SJSA1 (cell line): ENCODE measurements at places on chromosomes 1 and 21.

DNA sequence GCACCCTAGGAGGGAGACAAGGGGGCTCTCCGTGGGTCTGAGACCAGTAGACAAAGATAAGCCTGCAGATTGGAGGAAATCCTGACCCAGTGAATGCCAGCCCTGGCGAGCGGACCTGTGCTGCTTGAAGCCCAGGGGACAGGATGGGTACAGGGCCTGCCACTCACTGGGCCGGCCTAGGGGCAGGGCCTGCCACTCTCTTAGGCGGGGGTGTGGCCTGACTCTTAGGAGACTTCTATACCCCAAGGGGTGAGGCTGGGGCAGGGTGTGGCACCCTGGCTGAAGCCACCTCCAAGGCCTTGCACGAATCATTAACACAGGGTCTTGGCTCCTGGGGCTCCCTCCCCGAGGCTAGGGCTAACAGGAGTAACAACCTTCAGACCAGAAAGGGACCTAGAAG, 30.7 kb downstream of the TRIM62 start:
- DNase-seq, result no peak

DNA sequence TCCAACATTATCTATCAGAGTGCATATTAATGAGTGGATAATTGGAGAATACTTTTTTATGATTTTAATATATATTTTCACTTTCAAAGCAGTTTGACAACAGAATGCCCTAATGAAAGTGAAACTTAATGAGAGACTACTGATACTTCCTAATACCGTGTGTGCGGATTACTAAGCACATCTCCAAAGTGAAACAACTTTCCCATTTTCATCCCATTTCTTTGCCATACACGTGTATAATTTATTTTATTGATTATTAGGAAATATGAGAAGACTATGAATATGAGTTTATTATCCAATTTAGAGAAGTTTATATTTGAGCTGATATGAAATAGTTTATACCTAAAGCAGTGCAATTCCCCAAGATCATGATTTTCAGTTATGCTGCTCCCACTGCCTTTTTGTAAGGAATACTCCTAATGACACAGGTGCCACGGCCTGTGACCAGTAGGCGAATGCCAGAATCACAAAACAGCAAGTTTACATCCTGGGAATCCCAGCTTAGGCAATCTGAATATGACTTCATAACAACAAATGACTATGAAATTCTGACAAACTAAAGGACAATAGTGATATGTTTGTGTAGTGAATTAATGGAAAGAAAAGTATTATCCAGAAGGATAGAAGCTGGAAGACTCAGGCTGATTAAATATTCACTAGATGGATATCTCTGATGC, 202.9 kb downstream of the NCAM2 start:
- peak; percentile 51 for DNase-seq

DNA sequence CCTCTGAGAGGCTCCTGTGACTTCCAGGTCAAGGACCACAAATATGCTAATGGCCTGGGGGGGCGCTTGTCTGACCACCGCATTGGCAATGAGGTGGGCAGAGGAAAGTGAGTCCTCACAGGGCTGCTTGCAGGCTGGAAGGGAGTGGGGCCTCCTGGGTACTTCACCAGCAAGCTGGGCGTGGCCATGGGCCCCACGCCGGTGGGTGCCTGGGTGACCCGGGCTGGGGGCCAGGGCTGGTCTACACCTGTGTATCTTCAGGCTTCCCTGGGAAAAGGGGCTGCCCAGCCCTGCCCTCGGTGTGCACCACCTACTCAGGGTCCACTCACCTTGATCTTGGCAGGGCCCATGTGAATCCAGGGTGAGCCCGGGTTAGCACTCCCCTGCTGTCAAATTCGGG, 167.4 kb downstream of the PRDM16 start:
- no peak for DNase-seq

DNA sequence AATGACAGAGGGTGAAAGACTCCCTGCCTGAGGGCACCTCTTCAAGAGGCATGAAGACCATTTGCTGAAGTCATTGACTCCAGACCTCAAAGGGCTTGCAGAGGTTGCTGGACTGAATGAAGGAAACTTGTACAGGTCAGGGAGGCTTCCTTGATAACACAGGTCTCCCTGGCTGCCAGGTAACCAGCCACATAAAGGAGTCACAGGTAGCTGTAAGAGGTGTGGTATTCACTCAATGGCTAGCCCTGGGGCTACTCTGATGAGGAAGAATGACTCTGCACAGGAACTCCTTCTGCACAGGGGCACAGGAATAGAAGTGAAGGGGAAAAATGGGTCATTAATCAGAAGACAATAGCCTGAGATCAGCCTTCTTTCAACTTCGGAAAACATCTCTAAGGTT, 187.5 kb downstream of the LMX1A start:
- no peak for DNase-seq

- DNase-seq, result no peak
Observed at GRCh38 chr21:14771593-14771992, 225.5 kb upstream of the SAMSN1 start.

GRCh38 chr1:97451046-97451826, 469.6 kb downstream of the DPYD start:
- no peak for DNase-seq

DNA sequence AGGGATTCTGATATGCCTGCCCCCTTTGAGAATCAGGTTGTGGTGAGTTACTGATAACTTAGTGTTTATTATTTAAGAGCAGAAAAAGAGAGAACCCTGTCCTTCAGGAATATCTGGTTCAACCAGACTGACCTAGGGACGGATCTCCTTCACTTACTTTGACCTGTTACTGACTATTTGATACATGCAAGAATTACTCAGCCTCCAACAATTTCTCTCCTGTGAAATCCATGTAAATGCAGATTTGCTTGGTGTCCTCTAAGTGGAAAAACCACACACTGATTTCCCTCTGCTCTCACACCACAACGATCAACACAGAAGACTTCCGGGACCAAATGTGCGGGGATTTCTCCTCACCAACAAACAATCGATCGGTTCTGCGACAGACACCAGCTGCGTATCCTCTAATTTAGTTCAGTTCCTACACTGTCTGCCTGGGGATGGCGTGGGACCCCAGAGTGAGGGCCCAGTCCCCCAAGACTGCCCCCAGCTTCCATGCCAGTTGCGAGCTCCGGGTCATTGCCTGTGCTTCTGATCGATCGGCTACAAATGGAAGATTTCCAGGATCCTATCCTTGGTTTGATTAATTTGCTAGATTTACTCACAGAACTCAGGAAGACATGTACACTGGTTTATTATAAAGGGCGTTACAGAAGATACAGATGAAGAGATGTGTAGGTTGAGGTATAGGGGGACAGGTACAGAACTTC, 51.7 kb downstream of the BACE2 start:
- no peak for DNase-seq

DNA sequence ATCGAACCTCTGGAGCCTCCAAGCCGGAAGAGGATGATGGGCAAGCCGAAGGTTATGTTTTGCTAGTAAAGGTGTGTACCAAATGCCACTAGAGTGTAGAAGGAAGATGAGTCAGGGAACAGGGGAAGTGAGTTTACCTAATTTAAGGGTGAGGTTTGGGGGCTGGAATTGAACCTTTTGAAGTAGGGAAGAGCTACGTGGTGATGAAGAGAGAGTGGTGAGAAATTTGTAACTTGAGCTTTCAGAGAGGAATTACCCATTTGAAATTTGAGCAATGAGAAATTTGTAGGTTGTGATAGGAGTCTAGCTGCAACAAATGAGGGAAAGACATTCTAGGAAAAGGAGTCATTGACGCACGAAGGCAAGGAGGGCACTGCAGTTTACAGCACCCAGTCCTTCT, 70.0 kb upstream of the TENT5C start:
- DNase-seq, result no peak

DNA sequence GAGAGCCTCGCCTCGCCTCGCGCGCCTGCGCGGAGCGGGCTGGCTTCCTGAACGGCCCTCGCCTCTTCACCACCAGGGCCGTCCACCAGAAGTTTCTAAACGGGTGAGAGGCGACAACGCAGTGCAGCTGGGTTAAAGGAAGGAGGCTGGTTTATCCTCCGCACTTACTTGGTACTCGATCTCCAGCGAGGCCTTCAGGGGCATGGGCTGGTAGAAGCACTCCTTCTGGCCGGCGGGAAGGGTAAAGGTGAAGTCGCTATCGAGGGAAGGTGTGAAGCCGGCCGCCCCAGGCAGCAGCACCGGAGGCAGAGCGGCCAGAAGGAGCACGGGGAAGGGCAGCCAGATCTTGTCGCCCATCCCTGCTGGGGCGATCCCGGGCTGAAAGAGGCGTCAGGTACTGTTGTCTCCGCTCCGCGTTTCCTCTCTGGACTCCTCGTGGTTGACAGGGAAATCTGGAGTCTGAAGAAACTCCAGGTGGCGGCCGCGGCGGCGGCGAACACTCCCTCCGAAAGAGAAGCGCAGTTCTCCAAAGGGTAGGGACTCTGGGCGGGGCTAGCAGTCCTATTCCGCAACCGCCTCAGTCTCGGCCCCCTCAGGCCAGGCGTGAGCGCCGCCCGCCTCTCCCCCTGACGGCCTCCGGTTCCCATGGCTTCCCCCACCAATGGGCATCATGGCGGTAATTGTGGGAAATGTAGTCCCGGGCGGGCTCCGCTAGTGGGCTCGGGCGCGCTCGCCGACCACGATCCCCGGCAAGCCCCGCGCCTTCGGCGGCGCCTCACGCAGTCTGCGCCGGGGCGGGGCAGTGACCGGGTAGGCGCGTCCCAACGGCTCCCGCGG, at the start of gene TMED5:
Gene TMED5, minus strand, starts transcription at position 528 of the 837 bp plus-strand sequence. Its CDS starts 171 bp downstream, at position 357.
- peak; percentile 99 for DNase-seq

DNA sequence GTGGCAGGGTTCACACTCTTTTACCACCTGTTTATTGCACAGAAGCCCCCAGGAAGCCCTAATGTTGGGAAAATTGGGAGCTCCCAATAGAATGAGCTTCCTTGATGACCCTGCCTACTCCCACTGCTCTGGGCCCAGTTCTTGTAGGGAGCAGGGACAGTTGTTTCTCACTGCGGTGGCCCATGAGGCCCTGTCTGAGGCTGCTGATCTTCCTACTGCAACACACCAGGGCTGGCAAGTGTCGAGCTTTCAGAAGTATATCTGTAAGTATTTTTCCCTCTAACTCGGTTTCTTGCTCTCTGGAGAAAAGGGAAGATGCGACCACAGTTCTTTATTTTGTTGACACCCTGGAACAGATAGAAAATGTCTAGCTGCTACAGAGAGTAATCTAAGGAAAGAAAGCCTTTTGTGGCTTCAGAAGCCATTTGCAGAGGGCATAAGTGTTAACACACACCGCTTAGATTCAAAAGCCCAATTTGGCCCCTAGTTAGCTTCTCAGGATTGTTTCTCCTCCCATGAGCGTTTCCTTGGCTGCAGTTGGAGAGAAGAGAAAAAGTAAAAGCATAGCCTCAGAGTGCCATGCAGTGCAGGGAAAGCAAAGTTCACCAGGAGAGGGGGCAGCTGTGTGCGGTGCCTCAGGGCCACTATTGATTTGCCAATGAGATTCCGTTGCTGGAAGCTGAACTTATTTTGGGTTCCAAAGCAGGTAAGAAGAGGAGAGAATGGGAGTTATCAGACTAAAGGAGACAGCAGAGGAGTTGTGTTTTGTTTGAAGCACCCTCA, 102.6 kb downstream of the SELENOF start:
- no peak for DNase-seq

DNA sequence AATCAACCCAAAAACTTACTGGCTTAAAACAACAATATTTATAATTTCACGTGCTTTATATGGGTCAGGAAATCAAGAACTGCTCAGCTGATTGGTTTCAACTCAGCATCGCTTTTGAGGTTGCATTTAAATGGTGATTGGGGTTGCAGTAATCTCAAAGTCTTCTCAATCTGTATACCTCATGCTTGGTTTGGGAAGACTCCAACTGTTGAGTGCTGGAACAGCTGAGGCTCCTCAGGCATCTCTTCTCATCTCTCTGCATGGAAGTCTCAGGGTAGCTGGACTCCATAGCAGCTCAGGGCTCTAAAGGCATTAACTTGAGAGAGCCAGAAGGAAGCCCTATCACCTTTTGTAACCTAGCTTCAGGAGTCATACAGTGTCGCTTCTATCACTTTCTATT, 35.1 kb downstream of the AK5 start:
- no peak for DNase-seq

- DNase-seq, result no peak
Observed at GRCh38 chr1:89453123-89453972, 71.3 kb upstream of the LRRC8B start.

DNA sequence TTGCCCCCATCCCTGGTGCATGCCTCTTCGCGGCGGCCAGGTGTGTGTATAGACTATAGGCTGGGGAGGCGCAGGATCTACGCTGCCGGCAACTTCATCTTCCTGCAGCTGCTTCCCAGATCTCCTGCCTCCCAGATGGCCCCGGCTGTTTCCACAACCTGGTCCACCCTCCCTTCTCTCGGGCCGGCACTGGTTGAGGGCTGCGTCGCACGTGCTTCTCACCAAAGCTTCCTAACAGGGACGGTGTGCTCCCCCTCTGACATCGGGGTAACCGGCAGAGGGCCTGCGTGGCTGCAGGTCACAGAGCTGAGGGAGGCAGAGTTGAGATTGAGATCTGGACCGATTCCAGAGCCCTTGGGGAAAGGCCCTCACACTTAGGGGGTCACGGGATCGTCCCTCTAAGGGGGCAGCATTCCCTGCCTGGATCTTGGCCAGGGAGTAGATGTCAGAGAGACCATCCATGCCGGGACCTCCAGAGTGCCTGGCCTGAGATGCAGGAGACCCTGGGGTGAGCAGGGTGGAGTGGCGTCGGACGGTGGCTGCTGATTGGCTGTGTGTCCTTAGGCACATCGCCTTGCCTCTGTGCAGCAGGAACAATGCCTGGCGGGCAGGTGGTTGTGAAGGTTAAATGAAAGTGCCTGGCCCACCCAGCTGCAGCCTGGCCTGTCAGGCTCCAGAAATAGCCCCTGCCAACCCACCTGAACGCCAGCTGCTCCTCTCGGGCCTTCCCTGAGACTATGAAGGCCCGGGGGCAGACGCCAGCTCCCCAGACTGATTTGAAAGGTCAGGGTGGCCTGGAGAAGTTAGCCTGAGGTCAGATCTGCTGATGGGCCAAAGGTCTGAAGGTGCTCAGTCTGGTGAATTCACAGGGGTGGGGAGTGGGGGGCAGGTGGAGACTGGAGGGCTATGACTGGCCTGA, 6.1 kb upstream of the MASP2 start:
- no peak for DNase-seq

- no peak for DNase-seq
Observed at GRCh38 chr1:3465091-3465934, 10.8 kb downstream of the ARHGEF16 start.

GRCh38 chr1:218558271-218558810, 213.2 kb downstream of the TGFB2 start:
- DNase-seq, result no peak

DNA sequence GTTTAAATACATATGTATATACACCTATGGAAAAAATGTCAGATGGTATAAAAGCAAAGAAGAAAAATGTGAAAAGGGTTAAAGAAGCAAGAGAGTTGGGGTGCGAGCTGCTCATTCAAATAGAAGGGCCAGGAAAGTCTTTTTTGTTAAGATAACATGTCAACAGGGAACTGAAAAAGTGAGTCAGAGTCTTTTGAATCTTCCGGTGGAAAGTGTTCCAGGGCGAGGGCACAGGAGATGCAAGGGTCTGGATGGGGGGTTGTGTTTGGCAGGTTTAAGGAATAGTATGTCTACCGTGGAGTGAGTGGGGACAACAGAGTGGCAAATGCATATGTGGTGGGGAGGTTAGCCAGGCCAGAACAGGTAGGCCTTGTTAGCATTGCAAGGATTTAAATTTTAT, 22.2 kb upstream of the GNG12 start:
- DNase-seq, result peak; percentile 32
